Caco-2 (cell line): ENCODE measurements at places on chromosomes 1 and 21. TPM values are rescaled to one million over a fixed set of nuclear protein-coding genes. Genes with fewer than 3 reads are reported as not detected.

The CLDN14 gene
- not detected in 2 replicates for total RNA-seq

DNA sequence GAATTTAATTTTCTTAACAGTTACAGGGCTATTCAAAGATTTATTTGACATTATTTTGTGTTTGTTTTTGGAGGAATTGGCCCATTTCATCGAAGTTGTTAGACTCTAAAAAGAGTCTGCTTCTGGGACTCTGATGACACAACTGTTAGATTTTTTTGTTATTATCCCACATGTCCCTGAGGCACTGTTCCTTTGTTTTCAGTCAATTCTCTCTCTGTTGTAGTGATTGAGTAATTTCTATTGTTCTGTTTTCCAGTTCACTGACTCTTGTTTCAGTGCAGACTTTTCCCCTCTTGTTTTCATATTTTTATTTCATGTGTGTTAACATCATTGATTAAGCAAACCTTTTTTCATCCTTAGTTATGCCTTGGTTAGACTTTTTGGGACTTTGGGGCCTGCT, 325.0 kb downstream of the ZNF326 start:
- no peak overlapping the region for H3K27ac ChIP-seq
- H3K4me3 ChIP-seq = no peak overlapping the region
- H3K36me3 ChIP-seq = no peaks in the 10 kb centered on the region

DNA sequence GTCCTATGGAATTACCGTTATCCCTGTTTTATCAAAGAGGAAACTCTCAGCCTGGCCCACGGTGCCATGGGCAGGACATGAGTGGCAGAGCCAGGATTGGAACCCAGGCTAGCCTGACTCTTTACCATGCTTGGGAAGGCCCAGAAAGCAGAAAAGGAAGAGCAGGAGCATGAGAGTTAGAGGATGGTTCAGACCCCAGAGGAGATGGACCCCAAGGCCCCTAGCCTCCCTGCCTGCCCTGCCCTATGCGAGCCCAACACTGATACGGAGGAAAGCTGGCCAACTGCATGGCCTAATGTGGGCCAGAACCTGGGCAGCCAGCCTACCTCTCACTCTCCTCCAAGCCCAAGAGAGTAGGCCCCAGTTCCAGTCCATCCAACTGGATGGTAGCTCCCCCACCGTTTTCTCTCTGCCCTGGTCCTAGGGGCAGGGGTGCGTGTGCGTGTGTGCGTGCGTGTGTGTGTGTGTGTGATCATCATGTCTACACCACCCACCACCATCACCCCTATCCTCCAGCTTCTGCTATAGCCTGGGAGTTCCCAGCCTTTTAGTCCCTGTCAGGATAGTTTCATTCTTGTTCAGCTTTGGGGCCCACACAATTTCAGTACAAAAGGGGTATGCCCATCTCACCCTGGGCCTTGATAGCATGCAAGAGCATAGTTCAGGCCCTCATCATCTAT, 15.4 kb upstream of the MEX3A start:
- no peaks in the 10 kb centered on the region; the same call in 1 of the 2 replicates for H3K36me3 ChIP-seq
- peaks cover 27% of the 10 kb centered on the region for H3K4me1 ChIP-seq
- H3K27ac ChIP-seq = peak overlapping the region; percentile 96
- H3K27me3 ChIP-seq = no peaks in the 10 kb centered on the region
- DNase-seq = no peak

The BRINP3 gene
- total RNA-seq = not detected in 2 replicates

The CCDC17 gene
- 1.9 and 2.4 TPM in 2 replicates for total RNA-seq

DNA sequence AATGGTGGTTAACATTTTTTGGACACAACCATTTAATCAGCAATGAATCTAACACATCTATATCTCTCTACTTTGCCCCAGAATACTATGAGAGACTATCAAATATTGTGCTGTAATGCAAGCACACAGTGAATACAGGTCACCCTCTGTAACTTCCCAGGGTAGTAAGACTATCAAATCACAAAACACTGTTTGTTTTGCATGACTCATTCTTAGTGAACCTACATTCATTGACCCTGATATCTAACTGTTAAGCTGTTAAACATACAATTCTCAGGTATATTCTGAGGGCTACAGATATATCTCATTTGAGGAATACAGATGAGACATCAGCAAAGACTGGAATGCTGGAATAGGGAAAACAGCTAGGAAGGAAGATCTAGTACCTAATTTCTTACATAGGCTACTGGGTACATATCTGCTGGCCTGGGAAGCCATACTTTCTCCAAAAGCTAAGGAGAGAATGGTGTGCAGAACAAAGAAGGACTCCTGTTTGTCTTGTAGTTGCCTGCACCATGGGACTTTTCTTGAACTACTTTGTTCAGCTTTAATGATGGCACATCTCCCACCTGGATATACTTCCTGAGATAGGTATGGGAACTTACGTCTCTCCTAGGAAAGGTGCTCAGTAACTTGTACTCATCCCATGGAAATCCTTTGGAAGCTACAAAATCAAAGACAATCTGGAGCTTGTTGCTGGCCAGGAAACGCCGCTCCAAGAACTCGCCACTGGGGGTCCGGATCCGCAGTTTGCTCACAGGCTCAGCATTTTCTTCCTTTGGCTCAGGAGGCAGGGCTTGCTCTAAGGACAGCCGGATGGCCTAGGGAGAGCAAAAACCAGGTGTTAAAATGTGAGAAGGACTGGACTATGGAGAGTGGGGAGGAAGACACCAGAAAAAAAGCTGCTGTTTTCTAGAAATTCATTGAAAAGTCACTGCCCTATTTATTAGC, 51.9 kb upstream of the DMRTA2 start:
- peaks cover 17% of the 10 kb centered on the region for H3K4me1 ChIP-seq
- no peaks in the 10 kb centered on the region; the same call in 1 of the 2 replicates for H3K36me3 ChIP-seq
- DNase-seq = no peak
- H3K4me3 ChIP-seq = no peak overlapping the region
- no peaks in the 10 kb centered on the region for H3K27me3 ChIP-seq

DNA sequence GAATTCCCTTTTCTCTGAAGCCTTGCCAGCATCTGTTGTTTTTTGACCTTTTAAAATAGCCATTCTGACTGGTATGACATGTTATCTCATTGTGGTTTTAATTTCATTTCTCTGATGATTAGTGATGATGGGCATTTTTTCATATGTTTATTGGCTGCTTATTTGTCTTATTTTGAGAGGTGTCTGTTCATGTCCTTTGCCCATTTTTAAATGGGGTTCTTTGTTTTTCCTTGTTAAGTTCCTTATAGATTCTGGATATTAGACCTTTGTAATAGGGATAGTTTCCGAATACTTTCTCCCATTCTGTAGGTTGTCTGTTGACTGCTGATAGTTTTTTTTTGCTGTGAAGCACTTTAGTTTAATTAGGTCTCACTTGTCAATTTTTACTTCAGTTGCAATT, 54.0 kb upstream of the C1orf185 start:
- no peak overlapping the region for H3K4me3 ChIP-seq
- no peak overlapping the region for H3K27ac ChIP-seq
- H3K36me3 ChIP-seq = no peaks in the 10 kb centered on the region
- DNase-seq = no peak
- no peaks in the 10 kb centered on the region for H3K4me1 ChIP-seq

The ACTRT2 gene
- total RNA-seq = not detected in 2 replicates
